Glutamatergic neuron (in vitro differentiated cells): ENCODE measurements at places on chromosomes 6 and 20. TPM values are rescaled to one million over a fixed set of nuclear protein-coding genes. Genes with fewer than 3 reads are reported as not detected.
A peak's percentile ranks its signal among the peaks of the same experiment; 100 is the strongest.

- no peak for DNase-seq
Observed at GRCh38 chr20:41049451-41049850, 20.8 kb downstream of the TOP1 start.

GRCh38 chr6:149683256-149683859 is 34.5 kb downstream of the LATS1 start:
- DNase-seq: no peak

- DNase-seq: no peak
Observed at GRCh38 chr6:157766901-157767774, 55.9 kb upstream of the SNX9 start.

DNA sequence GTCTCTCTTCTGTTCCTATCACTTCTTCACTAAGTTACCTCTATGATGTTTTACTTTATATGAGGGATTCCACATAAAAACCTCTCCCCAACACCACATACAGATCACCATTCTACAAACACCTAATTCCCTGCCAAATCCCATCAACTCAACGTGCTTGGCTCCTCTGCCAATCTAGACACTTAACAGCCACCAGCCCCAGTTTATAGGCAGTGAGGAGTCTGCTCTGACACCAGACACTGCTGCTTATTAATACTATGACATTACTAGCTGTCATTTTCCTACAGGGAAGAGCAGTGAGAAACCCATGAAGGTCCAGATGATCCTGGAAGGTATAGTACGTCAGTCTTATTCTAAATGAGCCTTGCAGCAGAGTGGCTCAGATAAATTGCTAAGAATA is 104.3 kb downstream of the CHD6 start:
- DNase-seq: no peak

GRCh38 chr6:11738234-11738633 is 40.4 kb downstream of the ADTRP start:
- no peak for DNase-seq

DNA sequence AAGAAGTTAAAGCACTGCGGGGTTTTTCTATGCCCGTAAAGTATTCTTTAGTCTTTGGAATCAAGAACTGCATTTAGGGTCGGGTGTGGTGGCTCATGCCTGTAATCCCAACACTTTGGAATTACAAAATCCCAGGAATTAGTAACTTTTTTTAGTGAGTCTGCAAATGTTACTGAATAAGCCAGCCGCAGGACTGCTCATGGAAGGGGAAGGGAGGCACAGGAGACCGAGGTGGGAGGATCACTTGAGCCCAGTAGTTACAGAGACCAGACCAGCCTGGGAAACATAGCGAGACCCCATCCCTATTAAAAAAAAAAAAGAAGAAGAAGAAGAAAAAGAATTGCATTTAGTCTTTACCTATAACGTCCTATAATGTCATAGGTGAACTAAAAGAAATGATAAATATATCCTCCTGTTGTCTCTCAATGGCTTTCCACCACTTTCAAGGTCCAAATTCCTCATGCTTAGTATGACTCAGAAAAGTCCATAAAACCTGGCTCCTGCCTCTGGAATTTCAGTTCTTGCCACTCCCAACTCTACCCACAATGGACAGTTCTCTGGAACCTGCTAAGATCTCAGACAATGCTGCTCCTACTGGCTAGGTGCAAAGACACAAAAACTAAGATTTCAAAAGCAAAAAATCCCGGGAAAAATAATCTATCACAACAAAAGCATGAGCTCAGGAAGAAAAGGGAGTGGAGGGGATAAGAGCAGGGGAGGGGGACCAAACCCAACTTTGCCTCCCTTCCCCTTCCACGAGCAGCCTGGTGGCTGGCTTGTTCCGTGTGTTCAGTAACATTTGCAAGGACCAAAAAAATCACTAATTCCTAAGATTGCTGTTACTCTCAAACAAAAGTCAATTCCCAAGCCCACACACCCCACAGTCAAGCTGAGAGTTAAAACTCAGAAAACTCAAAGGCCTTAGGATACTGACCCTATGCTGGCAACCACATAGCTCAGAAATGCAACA is 39.0 kb downstream of the B4GALT5 start:
- no peak for DNase-seq

DNA sequence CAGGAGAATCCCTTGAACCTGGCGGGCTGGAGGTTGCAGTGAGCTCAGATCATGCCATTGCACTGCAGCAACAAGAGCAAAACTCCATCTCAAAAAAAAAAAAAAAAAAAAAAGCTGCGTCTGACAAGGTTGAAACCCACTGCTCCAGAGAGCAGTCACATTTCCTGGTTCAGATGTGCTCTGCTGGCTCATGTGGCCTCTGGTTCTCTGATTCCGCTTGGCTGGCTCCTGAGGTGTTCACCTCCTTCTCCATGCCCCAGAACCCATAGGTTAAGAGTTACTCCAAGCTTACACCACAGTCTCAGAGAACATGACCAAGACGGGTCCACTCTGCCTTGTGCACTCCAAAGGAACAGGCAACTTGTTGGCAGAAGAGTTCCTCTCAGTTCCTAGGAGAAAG is 8.8 kb upstream of the CNR1 start:
- no peak for DNase-seq

DNA sequence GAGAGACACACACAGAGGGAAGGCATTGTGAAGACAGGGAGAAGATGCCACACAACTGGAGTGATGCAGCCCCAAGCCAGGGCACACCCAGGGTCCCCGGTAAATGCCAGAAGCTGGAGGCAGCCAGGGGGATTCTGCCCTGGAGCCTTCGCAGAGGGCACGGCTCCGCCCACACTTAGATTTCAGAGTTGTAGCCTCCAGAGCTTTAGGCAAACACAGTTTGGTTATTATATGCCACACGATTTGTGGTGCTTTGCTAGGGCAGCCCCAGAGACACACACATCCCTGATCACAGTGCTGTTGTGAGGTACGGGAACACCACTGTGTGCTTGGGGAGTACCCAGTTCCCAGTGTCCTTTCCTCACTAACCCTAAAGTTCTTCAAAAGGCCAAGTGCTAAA is 280.6 kb downstream of the SMOC2 start:
- DNase-seq: no peak

Gene GPR6
- total RNA-seq: not detected

- DNase-seq: no peak
Observed at GRCh38 chr6:41269716-41270115, 16.8 kb downstream of the TREM1 start.

DNA sequence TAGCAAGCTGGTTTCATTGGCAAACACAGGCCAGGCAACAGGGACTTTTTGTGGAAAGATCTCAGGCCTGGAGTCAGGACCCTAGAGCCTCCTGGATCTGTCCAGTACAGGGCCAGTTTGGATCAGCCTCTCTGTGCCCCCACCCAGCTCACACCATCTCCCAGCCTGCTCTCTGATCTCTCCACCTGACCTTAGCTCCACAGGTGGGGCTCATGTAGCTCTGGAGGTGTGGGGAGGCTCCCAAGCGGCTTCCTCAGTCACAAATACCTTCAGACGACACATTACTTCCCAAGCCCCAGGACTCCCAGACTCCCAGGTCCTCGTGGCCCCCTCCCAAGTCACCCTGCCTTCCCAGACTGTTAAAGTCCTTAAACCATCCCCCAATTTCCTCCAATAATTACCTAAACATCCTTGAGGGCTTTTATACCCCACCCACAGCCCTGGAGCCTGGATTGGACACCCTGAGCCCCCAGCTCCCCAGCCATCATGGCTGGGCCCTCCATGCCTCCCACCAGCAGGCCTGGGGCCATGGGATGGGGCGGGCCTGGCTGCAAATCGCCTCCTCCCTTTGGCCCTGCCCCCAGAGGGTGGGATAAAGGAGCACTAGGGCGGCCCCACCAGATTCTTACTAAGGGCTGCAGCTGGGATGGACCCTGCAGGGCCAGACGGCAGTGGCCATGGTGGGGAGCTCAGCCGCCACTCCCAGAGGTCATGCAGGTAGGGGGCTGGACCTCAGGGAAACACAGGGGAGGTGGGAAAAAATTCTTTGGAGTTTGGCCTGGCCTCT is 15.9 kb upstream of the FANCE start:
- DNase-seq: no peak

DNA sequence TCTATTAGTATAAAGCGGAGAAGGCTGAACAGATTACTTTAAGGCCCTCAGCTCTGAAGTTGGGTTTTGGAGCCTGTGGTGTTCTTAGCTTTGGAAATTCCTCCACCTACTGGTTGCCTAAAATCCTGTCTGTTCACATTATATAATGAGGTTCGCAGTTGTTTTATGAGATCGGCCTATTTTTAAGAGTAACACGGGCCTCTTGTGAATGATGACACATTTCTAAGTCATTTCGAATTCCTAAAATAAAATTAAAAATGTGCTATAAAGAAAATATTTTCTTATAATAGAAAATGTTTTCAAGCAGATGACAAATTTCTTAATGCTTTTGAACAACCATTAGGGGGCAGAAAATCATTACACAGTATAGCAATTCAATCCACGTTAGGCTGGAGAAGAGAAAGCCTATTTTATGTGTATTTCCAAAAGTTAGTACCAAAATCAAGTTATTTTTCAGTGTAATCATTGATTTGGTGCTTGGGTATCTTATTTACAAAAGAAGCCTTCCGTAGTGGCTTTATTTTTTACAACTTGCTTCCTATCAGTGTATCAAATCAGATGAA is 15.8 kb upstream of the FAM8A1 start:
- no peak for DNase-seq

DNA sequence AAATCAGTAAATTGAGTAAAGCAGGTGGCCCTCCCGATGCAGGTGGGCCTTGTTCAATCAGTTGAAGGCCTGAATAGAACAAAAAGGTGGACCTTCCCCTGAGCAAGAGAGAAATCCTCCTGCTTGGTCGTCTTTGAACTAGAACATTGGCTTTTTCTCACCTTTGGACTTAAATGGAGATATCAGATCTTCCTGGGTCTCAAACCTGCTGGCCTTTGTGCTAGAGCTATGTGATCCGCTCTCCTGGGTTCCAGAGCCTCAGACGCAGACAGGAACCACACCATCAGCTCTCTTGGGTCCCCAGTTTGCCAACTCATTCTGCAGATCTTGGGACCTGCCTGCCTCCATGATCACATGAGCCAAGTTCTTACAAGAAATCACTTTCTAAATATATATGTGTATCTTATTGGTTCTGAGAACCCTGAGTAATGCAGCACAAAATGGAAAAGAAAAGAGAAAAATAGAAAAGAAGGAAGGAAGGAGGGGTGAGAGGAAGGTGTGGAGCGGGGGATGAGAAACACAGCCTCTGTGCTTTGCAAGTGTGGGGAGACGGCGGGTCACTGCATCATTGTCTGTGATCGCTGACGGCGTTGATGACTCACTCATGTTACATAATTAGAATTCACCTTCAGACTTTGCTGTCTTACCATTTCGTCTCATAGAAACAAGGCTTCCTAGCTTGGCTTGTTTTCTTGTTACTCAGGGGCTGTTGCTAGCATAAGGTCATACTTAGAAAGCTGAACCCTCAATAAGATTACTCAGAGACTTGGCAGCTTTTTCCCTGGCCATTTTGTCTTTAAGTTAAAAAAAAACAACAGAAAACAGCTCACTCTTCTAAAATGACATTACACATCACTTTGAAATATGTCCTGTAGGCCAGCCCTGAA is 85.7 kb upstream of the NEDD9 start:
- DNase-seq: no peak

DNA sequence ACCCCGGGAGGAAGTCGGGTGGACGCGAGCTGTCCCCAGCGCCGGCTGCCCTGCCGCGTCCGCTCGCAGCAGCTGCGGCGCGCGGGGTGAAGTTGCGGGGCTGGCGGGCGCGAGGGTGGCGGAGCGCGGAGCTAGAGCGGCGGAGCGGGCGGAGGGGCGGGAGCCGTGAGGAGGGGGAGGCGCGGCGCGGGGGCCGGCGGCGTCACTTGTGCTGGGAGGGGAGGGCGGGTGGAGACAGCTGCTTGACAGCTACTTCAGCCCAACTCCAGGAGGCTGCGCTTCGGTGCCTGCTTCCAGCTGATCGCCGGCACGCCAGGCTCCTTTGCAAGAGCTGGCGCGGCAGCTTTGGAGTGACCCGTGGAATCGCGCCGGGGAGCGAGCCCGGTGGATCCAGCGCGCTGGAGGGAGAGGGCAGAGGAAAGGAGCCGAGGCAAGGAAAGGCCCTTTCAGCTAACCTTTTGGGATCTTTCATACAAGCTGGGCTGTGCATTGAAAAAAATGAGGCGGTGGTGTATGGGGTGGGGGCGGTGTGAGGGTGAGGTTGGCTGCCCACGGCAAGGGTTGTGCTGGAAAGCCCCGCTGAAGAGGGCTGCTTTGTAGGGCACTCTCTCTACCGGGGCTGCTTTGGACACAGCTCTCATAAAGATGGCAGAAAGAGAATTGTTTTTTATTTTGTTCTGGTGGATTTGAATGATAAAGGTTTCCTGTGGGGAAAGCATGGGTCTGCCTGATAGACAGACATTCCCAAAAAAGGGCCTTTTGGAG is 24.6 kb downstream of the RIPOR2 start:
- DNase-seq: peak; percentile 87

DNA sequence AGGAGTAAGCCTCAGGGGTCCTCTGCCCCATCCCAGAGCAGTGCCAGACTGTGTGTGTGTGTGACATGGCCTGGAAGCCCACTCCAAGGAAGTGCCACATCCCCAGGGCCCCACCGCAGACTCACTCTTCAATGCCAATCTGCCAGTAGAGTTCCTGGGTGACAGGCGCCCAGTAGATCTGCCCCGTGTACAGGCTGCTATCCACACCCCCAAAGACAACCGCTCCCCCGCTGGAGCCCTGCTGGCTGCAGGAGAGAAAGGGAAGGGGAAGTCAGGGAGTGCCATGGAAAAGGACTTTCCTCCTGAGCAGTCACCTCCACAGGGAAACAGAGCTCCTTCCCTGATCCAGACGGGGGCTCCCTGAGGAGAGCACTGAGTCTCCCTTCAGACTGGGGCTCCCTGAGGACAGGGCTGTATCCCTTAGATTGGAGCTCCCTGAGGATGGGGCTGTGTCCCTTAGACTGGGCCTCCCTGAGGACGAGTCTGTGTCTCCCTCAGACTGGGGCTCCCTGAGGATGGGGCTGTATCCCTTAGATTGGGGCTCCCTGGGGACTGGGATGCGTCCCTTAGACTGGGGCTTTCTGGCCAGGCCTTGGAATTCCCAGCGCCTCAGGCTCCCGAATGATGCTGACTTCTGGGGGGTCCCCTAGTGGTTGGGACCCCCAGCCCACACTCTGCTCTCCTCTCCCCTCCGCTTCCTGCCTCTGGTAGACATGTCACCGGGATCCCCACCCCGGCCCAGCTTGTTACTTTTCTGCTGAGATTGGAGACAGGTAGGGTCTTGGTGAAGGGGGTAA is 5.2 kb upstream of the TFEB start:
- DNase-seq: no peak

GRCh38 chr6:157291356-157291755 is 32.0 kb downstream of the TMEM242 start:
- no peak for DNase-seq

GRCh38 chr6:116948533-116949304 is 71.7 kb downstream of the RFX6 start:
- DNase-seq: no peak

- DNase-seq: no peak
Observed at GRCh38 chr6:81890846-81891245, 138.4 kb upstream of the TENT5A start.
